ENCODE measurements at places on chromosomes 2 and 18.

- DNase-seq = no peak
These were observed 9.7 kb downstream of the LMAN2L start for GRCh38 chr2:96730212-96730611.

- no peak for DNase-seq
These were observed 684.8 kb downstream of the SOCS6 start for GRCh38 chr18:70973626-70974025.

DNA sequence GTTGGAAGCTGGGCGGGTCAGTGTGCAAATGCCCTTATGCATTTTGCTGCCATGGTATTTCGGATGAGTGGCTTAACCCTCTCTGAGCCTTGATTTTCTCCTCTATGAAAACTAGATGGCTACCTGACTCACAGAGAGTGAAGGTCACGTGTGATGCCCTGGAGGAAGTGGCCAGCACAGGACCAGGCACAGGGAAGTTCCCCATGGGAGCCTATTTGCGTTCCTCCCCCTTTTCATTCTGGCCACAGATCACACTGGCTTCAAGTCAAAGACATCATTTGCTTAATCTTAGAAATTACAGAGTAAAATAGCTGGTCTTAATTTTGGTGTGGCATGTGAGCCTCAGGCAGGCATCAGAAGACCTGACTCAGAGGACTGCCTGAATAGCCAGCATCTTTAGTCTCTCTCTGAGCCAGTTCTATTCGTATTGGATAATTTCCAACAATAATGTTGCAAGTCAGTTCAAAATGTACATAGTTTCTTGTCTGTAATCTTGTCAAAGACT is 57.6 kb upstream of the CD302 start:
- DNase-seq = no peak

GRCh38 chr2:17540813-17541530 is 476 bp downstream of the VSNL1 start:
- DNase-seq = no peak

- no peak for DNase-seq
These were observed 53.4 kb downstream of the NBAS start for GRCh38 chr2:15507697-15508096.

GRCh38 chr2:133045787-133046186 is 375.8 kb upstream of the LYPD1 start:
- DNase-seq = no peak

DNA sequence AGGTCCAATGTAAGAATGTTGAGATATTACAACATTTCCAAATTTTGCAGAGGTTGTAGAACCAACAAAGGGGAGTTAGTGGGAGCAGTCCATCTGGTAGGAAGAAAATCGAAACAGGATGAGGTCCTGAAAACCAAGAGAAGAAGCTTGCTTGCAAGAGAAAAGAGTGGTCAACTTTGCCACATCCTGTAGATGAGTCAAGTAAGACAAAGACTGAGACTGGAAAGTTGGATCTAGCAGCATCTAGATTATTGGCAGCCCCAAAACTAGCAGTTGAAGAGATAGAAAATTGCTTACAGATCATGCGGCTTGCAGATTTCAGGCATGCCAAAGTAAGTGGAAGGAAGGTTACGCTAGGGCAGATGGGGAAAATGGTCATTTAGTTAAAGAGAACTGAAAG is 378.9 kb downstream of the GRB14 start:
- no peak for DNase-seq

DNA sequence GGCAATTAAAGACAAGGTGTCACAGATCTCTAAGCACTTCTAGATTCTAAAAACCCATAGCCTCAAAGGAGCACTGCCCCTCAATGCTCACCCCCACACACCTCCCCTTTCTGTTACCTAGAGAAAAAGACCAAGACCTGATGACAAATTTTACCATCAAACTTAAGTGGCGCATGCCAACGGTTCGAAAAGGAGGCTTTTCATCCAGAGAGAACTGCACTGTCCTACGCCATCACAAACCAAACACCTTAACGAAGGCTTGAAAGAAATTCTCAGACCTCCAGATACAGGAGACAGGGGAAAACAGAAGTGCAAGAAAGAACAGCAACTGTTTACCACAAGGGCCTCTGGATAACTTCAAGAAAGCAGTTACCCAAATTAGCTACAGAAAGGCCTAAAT is 2.0 kb upstream of the ZC3H6 start:
- no peak for DNase-seq

DNA sequence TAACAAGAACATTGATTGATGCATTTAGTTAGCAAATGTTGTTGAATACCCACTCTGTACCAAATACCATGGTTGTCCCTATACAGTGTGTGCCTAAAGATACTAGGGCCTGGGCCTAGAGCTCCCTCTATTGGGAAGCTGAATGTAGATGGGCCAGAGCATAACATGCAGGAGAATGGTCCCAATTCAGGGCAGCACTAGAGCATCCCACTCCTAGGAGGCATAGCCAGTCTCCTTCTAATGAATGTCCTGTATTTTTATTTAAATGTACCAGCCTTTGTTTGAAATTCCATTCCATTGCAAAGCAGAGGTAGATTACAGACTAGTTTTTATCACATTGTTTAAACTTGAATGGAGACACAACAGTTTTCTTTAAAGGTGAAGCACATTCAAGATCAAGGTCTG is 90.6 kb downstream of the FEZ2 start:
- DNase-seq = no peak

DNA sequence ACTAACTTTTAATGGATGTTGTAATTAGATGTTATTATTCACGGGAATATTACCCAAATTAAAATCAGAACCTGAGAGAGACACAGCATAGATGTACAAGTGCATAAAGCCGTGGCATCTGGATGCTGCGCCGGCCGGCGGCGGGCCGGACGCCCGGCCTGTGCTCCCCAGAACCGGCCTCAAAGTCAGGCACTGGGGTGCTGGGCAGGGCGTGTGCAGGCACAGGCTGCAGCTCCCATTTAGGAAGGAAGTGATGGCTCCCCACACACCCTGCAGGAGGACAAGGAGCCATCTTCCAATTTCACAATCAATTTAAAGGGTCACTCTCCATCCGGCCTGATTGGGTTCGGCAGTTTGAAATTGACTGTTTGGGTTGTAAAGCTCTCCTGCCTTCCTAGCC is 367.7 kb upstream of the SALL3 start:
- no peak for DNase-seq

DNA sequence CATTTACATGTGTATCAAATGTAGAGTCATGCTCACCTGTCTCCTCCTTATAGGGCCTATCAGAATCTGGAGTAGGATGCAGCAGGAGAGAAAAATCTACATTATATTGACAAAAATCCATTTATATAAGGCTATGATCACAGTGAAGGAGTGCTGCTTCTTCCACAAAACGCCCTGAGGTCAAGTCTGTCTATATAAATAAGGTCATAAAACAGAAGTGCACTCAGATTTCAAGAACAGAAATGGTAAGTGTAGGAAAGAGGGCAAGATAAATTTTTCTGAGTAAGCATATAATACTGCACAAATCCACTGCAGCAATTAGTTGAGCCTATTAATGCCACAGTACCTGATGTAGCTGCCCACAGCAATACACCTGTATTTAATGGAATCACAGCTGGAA is 51.8 kb downstream of the COL5A2 start:
- DNase-seq = no peak

DNA sequence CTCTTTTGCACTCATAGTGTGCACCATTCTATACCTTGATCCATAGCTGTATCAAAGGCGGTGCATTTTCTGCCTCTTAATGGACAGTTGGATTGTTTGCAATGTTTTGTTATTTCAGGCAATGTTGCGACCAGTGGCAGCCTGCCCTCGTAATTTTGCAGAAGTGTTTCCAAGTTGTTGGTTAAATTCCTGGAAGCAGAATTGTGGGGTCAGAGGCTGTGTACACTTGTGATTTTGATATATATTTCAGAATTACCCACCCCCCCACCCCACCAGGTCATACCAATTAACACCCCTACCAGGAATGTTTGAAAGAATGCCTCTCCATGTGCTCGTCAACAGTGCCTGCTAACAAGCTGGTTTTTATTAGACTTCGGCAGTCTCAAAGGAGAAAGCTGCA is 32.4 kb upstream of the IL1R1 start:
- DNase-seq = no peak

DNA sequence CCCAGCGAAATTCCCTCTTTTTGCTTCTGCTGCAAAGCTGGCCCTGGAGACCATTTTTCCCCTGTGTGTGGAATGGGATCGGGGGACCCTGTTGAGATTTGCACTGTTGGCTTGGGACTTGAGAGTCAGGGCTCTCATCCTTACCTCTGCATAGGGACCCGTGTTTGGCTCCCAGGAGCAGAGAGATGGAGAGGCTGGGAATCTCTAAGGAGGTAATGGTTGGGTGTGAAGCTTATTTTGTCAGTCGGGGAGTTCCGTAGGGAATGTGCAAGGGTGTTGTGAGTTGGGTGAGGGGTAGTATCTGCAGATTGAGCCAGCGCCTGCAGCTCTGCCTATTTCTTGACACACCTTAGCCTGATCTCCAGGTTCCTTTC is 4.5 kb downstream of the GATA6 start:
- DNase-seq = no peak

- DNase-seq = no peak
These were observed 47.3 kb downstream of the COA5 start for GRCh38 chr2:98561018-98561417.
